ENCODE measurements at places on chromosomes 3 and 15.

DNA sequence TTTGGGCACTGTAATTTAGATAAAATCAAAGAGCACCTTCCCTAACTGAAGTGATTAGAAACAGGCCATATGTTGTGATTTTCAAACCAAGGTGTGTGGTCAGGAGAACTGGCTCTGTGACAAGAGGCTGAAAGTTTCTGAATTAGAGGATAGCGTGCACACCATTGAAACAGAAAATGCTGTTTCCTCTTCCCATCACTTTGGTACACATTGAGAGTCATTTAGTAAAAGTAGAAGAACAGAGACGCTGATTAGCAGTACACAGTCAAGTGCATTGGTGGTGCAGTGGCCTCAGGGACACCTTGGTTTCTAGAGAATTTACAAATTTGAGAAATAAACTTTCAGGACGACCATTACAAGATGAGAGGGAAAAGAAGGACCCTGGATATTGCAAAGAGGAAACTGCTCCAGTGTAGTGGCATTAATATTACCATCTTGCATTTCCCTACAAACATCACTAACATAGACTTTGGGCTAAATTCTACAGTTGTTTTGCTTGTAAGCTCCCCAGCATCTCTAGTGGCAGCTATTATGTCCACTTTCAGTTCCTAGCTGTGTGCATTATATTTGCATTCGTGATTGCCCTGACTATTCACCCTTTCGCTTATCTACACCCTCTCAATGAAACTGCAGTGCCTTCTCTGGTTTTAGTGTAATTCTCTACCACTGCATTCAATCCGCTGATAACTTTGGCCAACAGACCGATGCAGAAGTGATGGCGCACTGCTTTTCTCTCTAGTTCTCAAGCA, 728.1 kb upstream of the GRM7 start:
- no peak for DNase-seq

GRCh38 chr3:52609316-52609815, 73.0 kb downstream of the UQCC5 start:
- no peak for DNase-seq

DNA sequence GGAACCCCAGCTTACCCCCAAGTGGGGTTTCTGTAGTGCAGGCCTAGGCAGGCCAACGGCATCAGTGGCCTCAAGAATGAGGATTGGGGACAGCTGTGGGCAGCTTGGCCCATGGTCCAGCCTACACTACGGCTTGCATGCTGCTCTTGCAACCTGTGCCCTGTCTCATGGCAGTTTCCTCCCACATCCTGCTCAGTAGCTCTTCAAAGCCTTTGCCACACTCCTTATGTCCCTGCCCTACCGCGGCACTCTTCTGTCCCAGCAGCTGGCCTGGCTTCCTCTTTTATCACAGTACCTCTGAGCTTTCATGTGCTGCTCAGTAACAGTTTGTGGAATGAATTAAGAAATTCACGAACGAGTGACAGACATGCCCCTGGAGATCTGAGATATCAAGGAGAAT, 431.0 kb downstream of the EPHB1 start:
- no peak for DNase-seq

DNA sequence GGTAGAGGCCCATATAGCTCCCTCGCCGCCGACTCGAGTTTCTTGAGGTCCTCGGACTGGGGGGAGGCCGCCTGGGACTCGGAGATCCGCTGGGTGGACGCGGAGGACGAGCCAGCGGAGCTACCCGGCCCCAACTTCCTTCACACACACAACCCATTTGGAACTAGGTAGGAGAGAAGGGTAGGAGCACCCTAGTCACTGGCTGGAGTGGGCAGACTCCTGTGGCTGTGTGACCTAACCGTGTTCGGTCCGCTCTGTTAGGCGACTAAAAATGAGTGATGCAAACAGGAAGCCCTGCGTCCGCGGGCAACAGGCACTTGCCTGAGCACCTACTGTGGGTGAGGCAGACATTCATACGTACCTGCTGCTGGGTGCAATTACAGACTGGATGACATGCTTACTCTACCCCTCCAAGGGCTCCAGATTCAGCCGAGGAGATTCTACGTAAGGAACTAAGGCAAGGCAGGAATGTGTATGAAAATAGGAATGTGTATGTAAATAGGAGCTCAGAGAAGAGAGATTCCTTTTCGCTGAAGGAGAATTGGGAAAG, 4.6 kb upstream of the SIN3A start:
- no peak for DNase-seq

All from nucleus accumbens (tissue), 56 donors.